Right atrium auricular region (tissue), 2 donors: ENCODE measurements at places on chromosomes 2 and 18. TPM values are rescaled to one million over a fixed set of nuclear protein-coding genes. Genes with fewer than 3 reads are reported as not detected.

ICA1L gene
- total RNA-seq: 8.9 TPM

NEU2 gene
- total RNA-seq: not detected

GAL3ST2 gene
- total RNA-seq: 1.1 TPM

TNFAIP6 gene
- total RNA-seq: 5.2 TPM

ABHD1 gene
- 0.90 TPM for total RNA-seq

ANKRD53 gene
- 0.78 TPM for total RNA-seq

RGPD3 gene
- 0.43 TPM for total RNA-seq

PAX8 gene
- 0.37 TPM for total RNA-seq

HOXD10 gene
- not detected for total RNA-seq

UGT1A4 gene
- total RNA-seq: not detected

FSIP2 gene
- total RNA-seq: 0.22 TPM

CENPA gene
- 0.35 TPM for total RNA-seq

SCN1A gene
- not detected for total RNA-seq

ABCG5 gene
- not detected for total RNA-seq

TCF23 gene
- not detected for total RNA-seq

NPAS2 gene
- 49.4 TPM for total RNA-seq

VWA3B gene
- not detected for total RNA-seq

GPR45 gene
- not detected for total RNA-seq

CNGA3 gene
- total RNA-seq: not detected

UGT1A6 gene
- not detected for total RNA-seq

EPAS1 gene
- total RNA-seq: 257 TPM

DLGAP1 gene
- 0.56 TPM for total RNA-seq

FSHR gene
- total RNA-seq: 1.1 TPM

SP140 gene
- 0.26 TPM for total RNA-seq

ERFE gene
- 1.5 TPM for total RNA-seq

MAPRE3 gene
- total RNA-seq: 20.6 TPM

SERPINB10 gene
- total RNA-seq: not detected

ZBTB7C gene
- 1.8 TPM for total RNA-seq

MROH2A gene
- total RNA-seq: not detected

CNTNAP5 gene
- total RNA-seq: not detected

MOCOS gene
- 0.11 TPM for total RNA-seq

STARD6 gene
- total RNA-seq: not detected

PNKD gene
- 71.4 TPM for total RNA-seq

DTNA gene
- total RNA-seq: 197 TPM

KRTCAP3 gene
- 1.2 TPM for total RNA-seq

SPEG gene
- 82.2 TPM for total RNA-seq

HMSD gene
- not detected for total RNA-seq
